ENCODE measurements at places on chromosomes 6 and 20.

- no peak for DNase-seq
Measured at GRCh38 chr6:35031611-35032529, 109.3 kb downstream of the TCP11 start.

GRCh38 chr6:121436960-121437850, 1.8 kb downstream of the GJA1 start:
- peak; percentile 36 for DNase-seq

GRCh38 chr6:32973144-32974015, 5.0 kb downstream of the BRD2 start:
- DNase-seq: peak; percentile 70

DNA sequence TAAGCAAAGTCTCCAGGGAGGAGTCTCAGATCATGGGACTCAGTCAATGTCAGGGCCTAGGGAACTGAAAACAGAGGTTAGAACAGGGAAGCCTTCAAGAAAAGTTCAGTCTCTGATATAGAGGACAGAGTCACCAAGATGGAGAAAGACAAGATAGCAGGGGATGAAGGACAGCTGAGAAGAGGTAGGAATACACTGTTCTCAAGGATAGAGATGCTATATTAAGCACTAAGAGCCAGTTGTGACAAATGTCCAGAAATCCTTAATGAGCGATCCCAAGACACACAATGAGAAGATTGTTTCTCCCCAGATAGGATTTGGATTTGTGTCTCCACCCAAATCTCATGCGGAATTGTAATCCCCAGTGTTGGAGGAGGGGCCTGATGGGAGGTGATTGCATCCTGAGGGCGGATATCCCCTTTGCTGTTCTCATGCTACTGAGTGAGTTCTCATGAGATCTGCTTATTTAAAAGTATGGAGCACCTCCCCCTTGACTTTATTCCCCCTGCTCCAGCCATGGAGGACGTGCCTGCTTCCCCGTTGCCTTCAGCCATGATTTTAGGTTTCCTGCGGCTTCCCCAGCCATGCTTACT, 168.2 kb downstream of the AKAP7 start:
- no peak for DNase-seq

GRCh38 chr20:836190-836589, 2.7 kb downstream of the FAM110A start:
- no peak for DNase-seq

GRCh38 chr6:117515326-117515725, 32.9 kb downstream of the DCBLD1 start:
- DNase-seq: no peak

DNA sequence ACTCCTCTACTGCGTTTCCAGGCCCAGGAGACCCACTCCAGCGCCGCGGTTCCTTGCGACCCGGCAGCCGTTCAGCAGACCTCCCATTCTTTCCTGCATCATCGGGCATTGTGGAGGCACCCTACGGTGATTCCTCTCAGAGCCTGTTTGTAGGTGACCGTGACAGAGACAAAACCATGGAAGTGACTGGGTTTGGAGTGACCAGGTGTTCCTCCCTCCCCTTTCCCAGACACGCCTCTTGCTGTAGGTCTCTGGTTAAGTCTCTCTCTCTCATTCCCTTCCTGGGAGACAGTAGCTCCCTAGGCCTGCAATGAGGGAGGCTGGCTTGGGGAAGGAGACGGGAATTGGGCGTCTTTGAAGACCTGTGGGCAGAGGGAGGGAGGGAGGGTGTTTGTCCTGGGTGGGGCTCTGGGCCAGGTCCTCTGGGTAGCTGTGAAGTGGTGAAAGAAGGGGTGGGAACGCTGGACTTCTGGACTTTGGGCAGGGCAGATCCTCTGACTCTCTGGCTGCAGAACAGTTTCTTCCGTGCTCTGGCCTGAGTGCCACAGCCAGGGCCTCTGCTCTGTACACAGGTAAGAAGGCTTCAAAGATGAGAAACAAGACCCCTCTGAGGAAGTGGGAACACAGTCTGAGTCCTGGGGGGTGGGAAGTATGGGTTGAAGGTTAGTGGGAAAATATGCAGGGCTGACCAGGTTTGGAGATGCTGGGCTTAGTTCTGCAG, 763 bp downstream of the KLC4 start:
- no peak for DNase-seq

DNA sequence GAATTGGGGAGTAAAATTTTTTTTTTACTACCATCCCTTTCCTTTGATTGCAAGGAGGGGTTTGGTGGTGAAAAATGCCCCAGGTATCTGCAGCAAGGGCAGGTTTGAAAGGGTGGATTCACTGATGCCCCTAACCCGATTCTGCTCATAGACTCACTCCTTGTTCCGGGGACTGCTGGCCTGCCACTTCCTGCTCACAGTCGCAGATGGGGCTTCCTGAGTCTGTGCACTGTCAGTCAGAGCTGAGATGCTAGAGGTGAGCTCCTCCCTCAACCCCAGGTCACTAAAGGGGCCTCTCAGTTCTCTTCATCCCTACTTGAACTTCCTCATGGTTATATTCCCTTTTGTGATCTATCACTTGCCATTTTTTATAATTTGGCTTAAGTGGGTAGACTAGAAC, 357.9 kb downstream of the FARS2 start:
- DNase-seq: no peak

DNA sequence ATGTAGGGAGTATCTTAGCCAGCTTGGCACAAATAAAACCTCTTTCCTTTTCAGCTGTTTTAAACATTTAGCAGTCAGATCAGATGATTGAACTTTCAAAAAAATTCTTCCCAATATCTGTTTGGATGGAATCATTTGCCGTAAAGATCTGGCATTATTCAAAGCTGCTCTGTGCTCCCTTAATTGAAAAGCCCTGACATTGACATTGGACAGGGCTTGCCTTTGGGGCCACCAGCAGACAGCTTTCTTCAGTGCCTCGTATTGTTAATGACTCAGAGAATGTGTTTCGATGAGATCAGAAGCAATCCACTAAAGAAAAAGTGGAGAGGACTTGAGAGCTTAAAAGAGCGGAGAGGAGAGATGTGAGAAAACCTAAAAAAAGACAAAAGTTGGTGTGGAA, 343.5 kb downstream of the NRN1 start:
- no peak for DNase-seq

- DNase-seq: no peak
Measured at GRCh38 chr6:170088582-170088955, 202.3 kb downstream of the DLL1 start.

Data from HAP-1 (cell line).